ENCODE measurements at places on chromosomes 1 and 21. TPM values are rescaled to one million over a fixed set of nuclear protein-coding genes. Genes with fewer than 3 reads are reported as not detected.
A peak's percentile ranks its signal among the peaks of the same experiment; 100 is the strongest.

Gene EPHA10
- total RNA-seq = 1.7 TPM

- no peak overlapping the region for H3K4me3 ChIP-seq
- H3K36me3 ChIP-seq = no peaks in the 10 kb centered on the region
- peak; percentile 12 for DNase-seq
Measured at GRCh38 chr1:86259390-86259789, 102.8 kb upstream of the COL24A1 start.

Gene SHE
- 25.3 TPM for total RNA-seq

DNA sequence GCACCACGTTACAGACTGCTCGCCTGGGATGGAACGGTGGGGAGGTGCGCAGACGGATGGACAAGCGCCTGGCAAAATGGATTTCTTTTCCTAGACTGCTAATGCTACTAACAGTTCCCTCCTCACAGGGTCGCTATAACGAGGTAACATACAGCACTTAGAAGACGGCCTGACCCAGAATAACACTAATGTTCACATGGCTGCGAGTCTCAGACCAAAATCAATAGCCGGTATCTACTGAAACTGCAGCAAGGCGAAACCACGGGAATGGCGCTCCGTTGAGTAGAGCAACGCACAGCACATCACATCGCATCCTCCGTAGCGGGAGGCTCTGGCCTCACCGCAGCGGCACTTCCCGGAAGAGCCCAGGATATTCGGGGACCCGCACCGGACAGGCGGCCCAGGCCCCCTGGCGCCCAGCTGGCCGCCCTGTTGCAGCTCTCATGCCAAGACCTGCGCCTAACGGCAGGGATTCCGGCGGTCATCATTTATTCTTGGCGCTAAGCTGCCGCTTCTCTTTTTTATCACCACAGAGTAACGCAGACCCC, 46.6 kb downstream of the VPS26C start:
- no peaks in the 10 kb centered on the region for H3K27me3 ChIP-seq
- peak overlapping the region; percentile 64 for H3K27ac ChIP-seq
- H3K4me1 ChIP-seq = no peaks in the 10 kb centered on the region
- H3K36me3 ChIP-seq = peaks cover 14% of the 10 kb centered on the region
- H3K4me3 ChIP-seq = peak overlapping the region; percentile 56

Gene AMIGO1
- 3.9 TPM for total RNA-seq

DNA sequence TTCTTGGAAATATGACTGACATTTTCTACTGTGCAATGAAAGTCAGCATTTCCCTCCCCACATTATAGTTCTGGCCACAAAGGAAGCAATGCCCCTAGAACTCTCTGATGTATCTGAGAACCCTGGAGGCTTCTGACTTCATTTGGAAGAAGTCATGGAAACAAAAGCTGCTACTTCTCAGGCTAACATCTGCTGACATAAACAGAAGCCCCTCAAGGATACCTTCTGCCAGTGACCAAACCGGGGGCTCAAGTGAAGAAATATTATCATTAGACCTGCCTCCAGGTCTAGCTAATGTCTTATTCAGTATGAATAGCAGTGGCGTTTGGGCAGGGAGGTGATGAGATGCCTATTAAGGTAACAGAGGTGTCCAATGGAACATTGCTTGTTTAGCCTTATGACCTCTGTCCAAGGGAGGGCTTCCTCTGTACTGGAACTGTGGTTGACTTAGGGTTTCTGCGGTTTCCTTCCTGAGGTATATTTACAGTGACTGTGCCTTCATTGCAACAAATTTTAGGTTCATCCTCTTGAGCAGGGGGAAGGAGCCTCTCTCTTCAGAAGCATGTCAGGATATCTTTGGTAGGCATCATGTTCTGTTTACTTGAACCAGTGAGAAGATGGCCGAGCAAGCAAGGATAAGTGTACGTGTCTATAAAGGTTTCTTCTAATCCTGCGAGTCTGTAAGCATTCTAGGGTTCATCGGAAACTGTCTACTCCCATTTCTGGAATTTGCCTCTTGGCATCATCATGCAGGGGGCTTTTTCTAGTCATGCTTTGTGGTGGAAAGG, 161.7 kb downstream of the PBX1 start:
- no peak for DNase-seq
- H3K4me1 ChIP-seq = peaks cover 11% of the 10 kb centered on the region
- H3K4me3 ChIP-seq = no peak overlapping the region
- H3K27me3 ChIP-seq = no peaks in the 10 kb centered on the region
- no peaks in the 10 kb centered on the region for H3K36me3 ChIP-seq
- no peak overlapping the region for H3K27ac ChIP-seq

DNA sequence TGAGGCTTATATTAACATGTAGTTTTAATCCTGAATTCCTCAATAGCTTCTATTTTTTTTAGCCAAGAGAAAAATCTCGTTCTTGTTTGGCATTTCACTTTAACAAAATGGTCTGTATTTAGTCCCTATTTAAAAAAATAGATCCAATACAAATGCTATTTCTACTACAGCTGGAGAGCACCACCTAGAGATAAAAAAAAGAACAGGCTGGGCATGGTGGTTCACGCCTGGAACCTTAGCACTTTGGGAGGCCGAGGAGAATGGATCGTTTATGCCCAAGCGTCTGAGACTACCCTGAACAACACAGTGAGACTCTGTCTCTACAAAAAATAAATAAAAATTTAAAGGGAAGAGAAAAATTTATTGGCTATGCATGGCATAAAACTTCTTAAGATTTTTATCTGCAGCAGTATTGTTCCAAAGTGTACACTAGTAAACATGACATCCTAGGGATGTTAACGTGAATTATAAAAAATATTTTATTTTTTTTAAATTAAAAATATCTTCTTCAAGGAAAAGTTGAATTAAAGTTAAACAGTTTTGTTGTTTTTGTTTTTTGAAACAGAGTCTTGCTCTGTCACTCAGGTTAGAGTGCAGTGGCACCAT, 4.4 kb downstream of the ST7L start:
- H3K36me3 ChIP-seq = peaks cover 8% of the 10 kb centered on the region
- peak; percentile 18 for DNase-seq
- no peaks in the 10 kb centered on the region for H3K27me3 ChIP-seq
- H3K4me1 ChIP-seq = peaks cover 3% of the 10 kb centered on the region
- H3K4me3 ChIP-seq = no peak overlapping the region
- no peak overlapping the region for H3K27ac ChIP-seq

Gene ASPM
- total RNA-seq = 0.55 TPM

DNA sequence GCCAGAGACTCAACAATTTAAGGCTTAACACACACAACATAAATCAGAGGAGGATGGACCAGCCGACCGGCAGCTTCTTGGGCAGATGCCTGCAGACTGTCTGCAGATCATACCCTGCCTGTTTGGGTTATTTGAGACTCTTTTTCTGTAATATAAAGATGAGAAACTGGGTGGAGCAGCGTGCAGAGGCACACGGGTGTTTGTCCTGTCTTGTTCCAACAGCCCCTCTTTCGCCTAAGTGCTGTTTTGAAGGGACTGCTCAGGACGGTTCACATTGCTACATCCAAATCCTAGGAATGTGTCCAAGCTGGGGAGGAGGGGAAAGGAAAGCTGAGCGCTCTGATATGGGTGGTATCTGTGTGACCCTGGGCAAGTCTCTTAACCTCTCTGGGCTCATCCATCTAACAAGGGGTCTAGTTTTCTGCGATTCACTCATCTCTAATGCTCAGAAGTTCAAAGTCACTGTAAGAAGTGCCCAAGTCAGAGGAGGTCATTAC, 149.9 kb downstream of the CLIC6 start:
- no peak overlapping the region for H3K4me3 ChIP-seq
- no peaks in the 10 kb centered on the region for H3K27me3 ChIP-seq
- H3K27ac ChIP-seq = no peak overlapping the region
- DNase-seq = peak; percentile 32
- no peaks in the 10 kb centered on the region for H3K4me1 ChIP-seq

DNA sequence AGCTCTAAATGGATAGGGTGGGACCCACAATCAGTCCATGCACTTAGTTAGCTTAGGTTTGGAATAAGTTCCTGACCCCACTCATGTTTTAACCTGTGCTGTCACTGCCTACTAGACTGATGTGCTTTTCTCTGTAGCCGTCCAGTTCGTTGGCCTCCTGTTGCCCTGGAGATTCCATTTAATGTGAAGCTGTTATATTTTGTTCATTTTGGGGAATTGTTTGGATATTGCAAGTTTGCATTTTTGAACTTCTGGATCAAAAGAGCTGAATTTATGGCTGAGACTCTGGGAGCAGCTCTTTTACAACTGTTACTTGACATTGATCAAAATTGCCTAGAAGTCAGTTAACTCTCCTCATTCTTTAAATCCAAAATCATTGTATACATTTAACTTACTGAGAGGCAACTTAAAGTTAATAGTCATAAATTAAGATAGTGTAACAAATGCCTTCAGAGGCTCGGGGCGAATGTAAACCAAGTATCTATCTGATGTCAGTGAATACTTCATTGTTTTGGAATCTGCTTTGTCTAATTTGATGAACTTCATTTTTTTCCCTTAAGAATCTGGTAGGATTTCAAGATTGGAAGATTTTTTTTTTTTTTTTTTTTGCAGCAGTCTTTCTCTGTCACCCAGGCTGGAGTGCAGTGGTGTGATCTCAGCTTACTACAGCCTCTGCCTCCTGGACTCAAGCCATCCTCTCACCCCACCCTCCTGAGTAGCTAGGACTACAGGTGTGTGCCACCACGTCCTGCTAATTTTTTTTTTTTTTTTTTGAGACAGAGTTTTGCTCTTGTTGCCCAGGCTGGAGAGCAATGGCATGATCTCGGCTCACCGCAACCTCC, 38.1 kb downstream of the MIGA1 start:
- no peak for DNase-seq
- H3K4me3 ChIP-seq = no peak overlapping the region
- peaks cover 9% of the 10 kb centered on the region for H3K36me3 ChIP-seq
- no peaks in the 10 kb centered on the region for H3K27me3 ChIP-seq
- H3K4me1 ChIP-seq = no peaks in the 10 kb centered on the region
